ENCODE measurements at places on chromosomes 5 and 9. TPM values are rescaled to one million over a fixed set of nuclear protein-coding genes. Genes with fewer than 3 reads are reported as not detected.

- no peak for DNase-seq
Observed at GRCh38 chr9:129664746-129665388, 580 bp upstream of the PRRX2 start.

IFNK gene
- 2.4 TPM for total RNA-seq

DNA sequence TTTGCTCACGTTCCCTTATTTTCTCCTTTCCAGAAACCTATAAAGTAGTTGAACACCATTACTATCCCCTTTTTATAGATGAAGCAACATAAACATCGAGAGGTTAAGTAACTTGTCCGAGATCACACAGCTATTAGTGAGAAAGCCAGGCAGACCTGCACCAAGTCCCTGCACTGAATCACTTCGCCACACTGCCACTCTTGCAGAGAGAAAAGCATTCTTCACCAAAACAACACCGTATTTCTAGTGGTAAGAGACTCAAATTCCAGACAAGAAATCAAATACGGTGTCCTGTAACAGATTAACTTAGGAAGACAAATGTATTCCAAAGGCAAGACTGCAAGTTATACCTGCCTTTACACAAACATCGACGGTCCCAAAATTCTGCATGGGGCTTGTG is 82.0 kb upstream of the DMRT1 start:
- no peak for DNase-seq

GRCh38 chr9:123952641-123953495 is 22.9 kb upstream of the DENND1A start:
- no peak for DNase-seq

DNA sequence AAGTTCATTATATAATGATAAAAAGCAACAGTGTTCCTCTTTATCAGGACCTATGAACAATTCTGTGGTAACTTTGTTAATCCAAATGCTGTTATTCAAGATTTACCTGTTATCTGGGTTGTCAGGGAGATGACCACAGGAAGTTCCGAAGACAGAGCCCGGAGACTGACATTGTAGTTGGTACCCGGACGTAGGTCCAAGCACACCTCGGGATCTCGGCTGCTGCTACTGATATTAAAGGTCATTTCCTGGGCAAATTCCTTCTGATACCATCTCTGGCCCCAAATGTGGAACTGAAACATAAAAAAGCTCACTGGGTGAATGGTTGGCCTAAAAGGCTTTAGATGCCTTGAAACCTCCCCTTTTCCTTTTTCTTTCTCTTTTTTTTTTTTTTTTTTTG is 96.7 kb downstream of the SUSD1 start:
- no peak for DNase-seq

DNA sequence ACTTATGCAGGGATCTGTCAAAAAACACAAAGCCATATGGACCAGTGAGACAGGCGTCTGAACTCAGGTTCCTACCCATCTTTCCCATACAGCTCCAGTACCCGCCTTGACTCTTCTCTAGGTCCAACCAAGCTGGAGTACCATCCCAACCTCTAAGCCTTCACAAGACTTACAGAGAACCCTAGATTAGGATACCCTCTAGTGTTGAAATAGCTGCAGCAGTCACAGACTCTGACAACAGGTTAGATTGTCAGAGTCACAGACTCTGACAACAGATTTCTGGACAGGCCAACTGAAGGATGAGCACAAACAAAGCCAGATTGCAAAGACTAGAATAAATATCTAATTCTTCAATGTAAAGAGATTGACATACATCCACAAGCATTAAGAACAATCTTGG is 266.1 kb downstream of the GRIA1 start:
- DNase-seq: no peak

PCDHB14 gene
- 12.3 TPM for total RNA-seq

DNA sequence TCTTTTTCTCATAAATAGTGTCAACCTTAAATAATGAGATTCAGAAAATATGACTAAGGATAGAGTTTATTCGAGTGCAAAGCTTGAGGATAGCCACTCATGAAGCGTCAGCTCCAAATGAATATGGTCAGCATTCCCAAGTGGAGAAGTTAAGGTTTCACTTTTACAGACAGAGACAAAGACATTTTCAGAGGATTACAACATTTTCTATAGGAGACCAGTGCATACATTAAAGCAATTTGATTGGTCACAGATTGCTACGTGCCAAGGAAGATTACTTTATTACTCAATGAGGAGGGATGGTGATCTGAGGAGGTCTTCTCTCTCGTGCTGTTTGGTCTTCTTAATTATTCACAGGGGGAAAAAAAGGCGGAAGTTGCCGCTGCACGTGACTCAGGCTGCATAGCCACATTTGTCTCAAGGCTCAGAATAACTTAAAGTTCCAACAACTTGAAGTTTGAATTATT is 60.1 kb upstream of the SPATA31C2 start:
- peak; percentile 87 for DNase-seq

- no peak for DNase-seq
Observed at GRCh38 chr5:167785901-167786300, 505.5 kb upstream of the WWC1 start.

GRCh38 chr5:120841830-120842229 is 377.7 kb downstream of the PRR16 start:
- no peak for DNase-seq

GRCh38 chr5:154753792-154754191 is 1.4 kb upstream of the LARP1 start:
- peak; percentile 98 for DNase-seq

All from umbilical cord (tissue), 2 donors.